ENCODE measurements at places on chromosomes 13 and 19.

DNA sequence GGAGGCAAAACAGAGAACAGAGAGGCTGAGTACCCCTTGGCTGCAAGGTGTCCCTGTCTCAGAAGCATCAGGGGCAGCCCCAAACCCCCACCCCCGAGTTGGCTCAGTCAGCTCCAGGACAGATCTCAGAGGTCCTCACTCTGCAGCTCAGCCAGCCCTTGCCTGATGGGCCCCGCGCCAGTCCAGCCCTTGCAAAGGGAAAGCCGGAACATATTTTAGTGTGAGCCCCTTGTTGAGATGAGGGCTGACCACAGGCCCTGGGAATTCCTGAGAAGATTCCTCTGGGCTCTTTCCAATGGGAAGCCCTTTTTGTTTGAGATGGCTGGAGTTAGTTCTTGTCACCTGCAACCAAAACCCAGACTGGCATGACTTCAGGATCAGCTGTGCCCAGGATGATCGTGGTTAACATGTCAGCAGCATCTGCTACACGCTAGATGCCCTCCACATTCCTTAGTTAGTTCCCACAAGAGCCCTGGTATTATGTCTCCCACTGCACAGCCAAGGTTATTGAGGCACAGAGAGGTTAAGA lies 33.9 kb upstream of the CCNE1 start:
- no peak for DNase-seq

DNA sequence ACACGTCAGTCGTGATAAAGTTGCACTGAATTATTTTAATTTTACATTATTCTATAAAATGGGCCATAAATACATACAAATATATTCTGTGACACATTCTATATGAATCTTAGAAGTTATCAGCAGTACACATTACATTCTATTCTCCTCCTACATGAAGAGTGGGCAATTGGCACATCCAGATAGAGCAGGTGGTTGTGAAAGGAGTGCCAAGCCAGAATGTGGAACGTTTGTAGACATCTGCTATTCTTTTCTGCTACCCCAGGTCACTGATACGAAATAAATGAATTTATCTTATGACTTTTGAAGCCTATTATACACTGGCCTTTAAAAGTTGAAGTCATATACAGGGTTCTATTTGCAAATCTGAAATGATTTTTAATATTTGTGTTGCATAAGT lies 373.2 kb downstream of the PCDH17 start:
- no peak for DNase-seq

GRCh38 chr13:75902166-75903104 lies 266.3 kb downstream of the LMO7 start:
- DNase-seq, result no peak

DNA sequence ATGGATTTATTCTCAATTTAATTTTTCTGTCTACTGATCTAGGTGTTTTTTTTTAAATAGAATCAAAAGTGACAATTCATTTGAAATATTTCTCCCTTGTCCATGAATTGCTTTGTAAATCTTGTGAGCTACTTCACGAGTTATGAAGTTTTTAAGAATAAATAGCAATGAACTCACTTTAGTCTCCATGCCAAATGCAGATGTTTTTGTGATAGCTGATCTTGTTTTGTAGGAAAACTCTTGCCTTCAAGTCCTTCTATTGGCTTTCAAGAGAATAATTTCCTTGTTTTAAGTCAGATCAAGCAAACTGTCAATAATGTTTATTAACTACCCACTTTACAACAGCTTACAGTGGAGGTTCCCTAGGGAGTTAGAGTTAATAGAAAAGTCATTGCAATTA lies 99.8 kb downstream of the ITGBL1 start:
- DNase-seq, result no peak

GRCh38 chr19:42276821-42277220 lies 7.8 kb downstream of the CIC start:
- no peak for DNase-seq

DNA sequence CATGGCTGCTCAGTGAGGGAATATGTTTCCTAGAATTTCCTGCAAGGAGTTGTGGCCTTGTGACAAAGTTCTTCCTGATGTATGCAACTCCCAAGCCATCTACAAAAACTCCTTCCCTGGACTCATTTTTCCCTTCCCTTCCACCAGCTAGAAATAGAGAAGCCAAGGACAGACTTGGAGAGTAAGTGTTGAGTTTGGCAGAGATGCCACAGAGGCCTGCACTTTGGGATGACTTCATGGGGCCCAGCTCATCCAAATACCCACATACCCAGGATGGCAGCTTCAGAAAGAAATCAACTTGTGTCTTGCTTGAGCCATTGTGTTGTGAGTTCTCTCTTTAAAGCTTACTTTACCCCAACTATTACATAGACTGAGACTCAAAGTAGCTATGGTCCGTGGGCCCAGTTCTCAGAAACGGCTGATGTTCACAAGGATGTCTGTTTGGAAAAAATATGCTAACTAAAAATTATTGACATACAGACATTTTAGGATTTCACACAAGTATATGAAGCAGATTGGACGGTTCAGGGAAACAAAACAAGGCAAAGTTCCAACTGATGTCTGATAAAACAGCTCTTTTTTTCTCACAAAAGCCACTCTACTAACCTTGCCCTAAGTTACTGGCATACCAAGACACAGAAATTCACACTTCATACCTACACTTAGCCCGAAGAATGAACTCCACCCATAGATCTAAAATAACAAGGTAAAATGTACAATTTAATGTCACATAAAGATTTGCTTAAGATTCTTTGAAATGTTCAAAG lies 107.9 kb downstream of the NALCN start:
- no peak for DNase-seq

GRCh38 chr19:49188626-49189200 lies 31.1 kb downstream of the TRPM4 start:
- DNase-seq, result no peak

DNA sequence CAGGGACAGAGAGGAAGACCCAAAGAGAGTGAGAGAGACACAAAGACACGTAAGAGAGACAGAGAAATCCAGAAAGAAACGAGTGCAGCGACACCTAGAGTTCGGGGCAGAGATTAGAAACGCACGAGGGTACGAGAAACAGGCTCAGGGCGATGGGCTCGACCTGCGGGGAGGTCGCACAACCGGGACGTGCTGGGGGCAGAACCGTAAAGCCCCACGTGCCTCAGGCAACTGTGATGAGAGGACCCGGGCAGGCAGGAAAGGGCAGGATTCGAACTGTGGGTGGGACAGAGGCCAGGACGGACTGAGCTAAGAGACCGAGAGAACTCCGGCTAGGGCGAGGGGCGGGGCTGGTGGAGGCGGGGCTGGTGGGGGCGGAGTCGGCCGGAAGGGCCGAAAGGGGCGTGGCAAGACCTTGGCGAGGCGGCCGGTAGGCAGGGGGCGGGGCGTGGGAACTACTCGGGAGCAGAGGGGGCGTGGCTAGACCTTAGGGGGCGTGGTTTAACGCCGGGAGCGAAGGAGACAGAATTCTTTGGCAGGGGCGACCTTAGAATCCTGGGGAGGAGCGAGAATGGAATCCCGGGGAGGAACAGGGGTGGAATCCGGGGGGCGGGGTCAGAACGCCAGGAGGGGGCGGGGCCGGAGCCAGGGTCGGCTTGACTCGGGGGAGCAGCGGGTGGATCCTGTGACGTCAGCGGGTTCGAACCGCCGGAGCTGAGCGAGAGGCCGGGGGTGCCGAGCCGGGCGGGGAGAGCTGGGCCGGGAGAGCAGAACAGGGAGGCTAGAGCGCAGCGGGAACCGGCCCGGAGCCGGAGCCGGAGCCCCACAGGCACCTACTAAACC lies at the start of gene NECTIN2:
NECTIN2 (plus strand) TSS at position 686 of the 843 bp plus-strand sequence. CDS start 229 bp downstream, outside the sequence.
- DNase-seq, result peak; percentile 99

- peak; percentile 76 for DNase-seq
Observed at GRCh38 chr13:36395280-36395679, 37.0 kb upstream of the CCNA1 start.

GRCh38 chr19:29529646-29530539 lies 4.1 kb downstream of the VSTM2B start:
- no peak for DNase-seq
